Breast epithelium (tissue), 4 donors: ENCODE measurements at places on chromosomes 2 and 18. TPM values are rescaled to one million over a fixed set of nuclear protein-coding genes. Genes with fewer than 3 reads are reported as not detected.

Gene XIRP2
- not detected for total RNA-seq

Gene FAM110C
- total RNA-seq: 7.2 TPM

Gene MTCL1
- total RNA-seq: 9.1 TPM

Gene RNF125
- total RNA-seq: 4.5 TPM

Gene TRAPPC8
- total RNA-seq: 75.2 TPM

Gene MAP2
- 8.2 TPM for total RNA-seq

Gene PLCL1
- 6.6 TPM for total RNA-seq

Gene DNAJB2
- total RNA-seq: 59.0 TPM

Gene DOK6
- total RNA-seq: 1.3 TPM

Gene IL18R1
- 7.0 TPM for total RNA-seq

Gene ARHGAP25
- 9.5 TPM for total RNA-seq

Gene DAW1
- not detected for total RNA-seq

Gene EDAR
- 0.29 TPM for total RNA-seq

Gene ILKAP
- 38.3 TPM for total RNA-seq

Gene ADRA2B
- 1.4 TPM for total RNA-seq

Gene HOXD3
- total RNA-seq: 4.8 TPM

Gene EPB41L3
- total RNA-seq: 90.5 TPM

Gene SERPINB4
- not detected for total RNA-seq

Gene TLX2
- total RNA-seq: not detected

Gene DSC2
- 19.0 TPM for total RNA-seq

Gene KIF5C
- total RNA-seq: 6.2 TPM

Gene FHL2
- 98.2 TPM for total RNA-seq

Gene SPDYA
- total RNA-seq: 1.8 TPM

Gene FBLN7
- 15.7 TPM for total RNA-seq

Gene ZNF396
- 7.8 TPM for total RNA-seq

Gene VSNL1
- total RNA-seq: 0.80 TPM

Gene PER2
- 29.7 TPM for total RNA-seq

Gene NRP2
- total RNA-seq: 23.9 TPM

Gene FSHR
- not detected for total RNA-seq

Gene RNU2-63P
- not detected for total RNA-seq

Gene CRYGC
- total RNA-seq: not detected

Gene ERFE
- total RNA-seq: 0.98 TPM

Gene POTEI
- 0.98 TPM for total RNA-seq

Gene RAPGEF4
- total RNA-seq: 7.7 TPM

Gene UGT1A5
- not detected for total RNA-seq

Gene TMEM17
- total RNA-seq: 0.33 TPM

Gene HOXD4
- 5.8 TPM for total RNA-seq

Gene LRRTM4
- total RNA-seq: 1.6 TPM

Gene C2orf78
- not detected for total RNA-seq

Gene KCNF1
- 0.29 TPM for total RNA-seq

Gene CNDP1
- not detected for total RNA-seq

Gene NTSR2
- not detected for total RNA-seq

Gene IL36B
- not detected for total RNA-seq

Gene CNTNAP5
- 0.66 TPM for total RNA-seq

Gene STAT4
- total RNA-seq: 3.6 TPM

Gene DSC3
- total RNA-seq: not detected
